ENCODE measurements at places on chromosomes 6 and 20.

GRCh38 chr6:87341899-87342298 is 2.7 kb upstream of the C6orf163 start:
- DNase-seq: no peak

DNA sequence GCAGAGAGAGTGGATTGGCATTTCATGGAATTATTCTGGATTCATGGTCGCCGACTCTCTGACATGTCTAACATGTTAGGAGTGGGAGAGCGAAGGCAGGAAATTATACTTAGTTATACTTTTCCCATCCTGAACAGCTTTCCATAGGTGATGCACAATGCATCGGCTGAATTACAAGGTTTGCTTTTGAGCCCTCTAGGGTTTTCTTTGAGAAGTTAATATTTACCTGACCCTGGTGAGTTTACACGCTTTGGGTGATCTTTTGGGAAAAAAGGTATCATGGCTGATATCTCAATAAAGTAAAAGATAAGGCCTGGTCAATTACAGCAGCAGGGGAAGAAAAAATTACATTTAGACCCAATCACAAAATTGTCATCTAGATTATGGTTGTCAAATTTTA is 14.0 kb upstream of the NKX2-2 start:
- DNase-seq: no peak

DNA sequence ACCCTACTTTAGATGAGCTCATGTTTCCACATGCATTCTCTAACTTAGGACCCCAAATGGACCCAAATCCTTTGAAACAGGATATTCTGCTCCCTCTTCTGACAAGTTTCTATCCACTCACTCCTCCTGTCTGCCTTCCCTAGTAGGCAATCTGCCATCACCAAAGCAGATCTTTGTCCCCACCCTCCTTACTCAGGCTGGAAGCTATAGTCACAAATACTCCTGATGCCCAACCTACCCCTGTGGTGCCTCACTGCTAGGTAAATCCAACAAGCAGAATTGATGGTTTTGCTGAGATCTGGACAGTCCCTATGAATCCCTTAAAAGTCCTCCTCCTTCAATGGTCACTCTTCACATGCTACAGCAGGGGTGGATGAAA is 21.7 kb downstream of the ELOVL5 start:
- no peak for DNase-seq

GRCh38 chr20:57879779-57880570 is 170.2 kb upstream of the PMEPA1 start:
- DNase-seq: no peak

DNA sequence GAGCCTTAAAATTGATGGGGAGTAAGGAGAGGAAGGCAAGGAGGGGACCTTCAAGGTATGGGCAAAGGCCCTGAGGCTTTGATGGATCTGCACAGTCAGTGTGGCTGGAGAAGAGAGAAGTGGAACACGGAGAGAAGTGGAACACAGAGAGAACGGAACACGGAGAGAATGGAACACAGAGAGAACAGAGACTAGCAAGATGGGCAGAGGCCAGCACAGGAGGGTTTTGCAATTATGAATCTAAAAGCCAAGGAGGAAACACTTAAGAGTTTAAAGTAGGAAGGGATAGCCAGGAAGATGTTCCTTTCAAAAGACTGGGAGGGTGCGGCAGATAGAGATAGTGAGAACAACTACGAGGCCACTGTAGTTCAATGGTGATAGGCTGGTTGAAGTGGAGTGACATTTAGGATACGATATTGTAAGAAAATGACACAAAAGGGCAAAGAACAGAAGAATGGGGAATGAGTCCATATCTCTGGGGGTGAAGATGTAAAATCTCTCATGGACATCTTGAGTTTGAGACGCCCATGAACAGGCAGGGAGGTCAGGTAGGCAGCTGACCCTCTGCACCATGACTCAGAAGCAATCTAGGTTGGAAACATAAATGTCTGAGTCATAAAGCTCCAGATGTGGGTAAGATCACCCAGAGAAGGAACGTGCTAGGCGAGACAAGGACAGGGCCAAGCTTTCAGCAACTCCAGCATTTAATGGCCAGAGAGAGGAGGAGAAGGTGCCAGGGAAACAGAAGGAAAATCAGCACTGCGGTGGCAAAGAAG is 25.4 kb downstream of the ZMYND8 start:
- DNase-seq: no peak

DNA sequence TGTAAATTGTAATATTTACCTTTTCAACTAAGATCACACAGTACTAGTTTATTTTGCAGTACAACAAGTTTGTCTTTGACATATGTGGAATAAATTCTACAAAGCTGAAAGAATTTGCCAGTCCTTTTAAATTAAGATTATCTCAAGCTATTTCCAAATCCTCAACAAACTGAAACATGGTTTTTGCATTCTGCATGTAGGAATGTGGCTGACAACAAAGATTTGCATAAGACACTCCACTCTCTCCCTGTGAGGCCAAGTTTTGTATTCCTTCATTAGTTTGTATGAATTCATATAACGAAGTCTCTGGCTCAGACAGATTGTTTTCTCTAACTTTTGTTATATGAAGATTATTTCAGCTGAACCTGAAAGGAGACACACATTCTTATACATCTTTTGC is 124.1 kb upstream of the THEMIS start:
- DNase-seq: no peak

- DNase-seq: no peak
Observed at GRCh38 chr6:26336355-26337198, 28.4 kb upstream of the BTN3A2 start.

DNA sequence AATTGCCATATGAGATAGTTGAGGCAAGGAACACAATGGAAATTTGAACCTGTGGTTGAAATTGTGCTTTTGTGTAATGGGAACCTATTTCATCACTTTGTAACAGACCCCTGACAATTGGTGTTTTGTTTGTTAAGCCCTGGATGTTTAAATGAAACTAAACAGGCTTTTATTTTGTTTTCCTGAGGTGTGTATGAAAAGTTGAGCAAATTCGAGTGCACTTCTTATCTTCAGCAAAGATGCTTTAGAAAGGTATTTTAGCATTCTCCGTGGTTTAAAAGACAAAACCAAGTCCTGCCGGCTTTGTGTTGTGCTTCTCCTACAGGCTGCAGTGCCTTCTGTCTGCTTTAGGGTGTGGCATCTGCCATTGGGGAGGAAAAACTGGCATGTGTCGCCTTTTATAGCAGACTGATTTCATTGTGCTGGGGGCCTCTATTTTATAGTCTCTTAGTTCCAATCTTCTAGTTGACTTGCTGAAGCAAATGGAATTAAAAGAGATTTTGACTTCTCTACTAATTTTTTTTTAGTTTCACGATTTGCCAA is 2.2 kb upstream of the ARID1B start:
- no peak for DNase-seq

GRCh38 chr6:118494091-118494490 is 54.0 kb upstream of the PLN start:
- DNase-seq: no peak

DNA sequence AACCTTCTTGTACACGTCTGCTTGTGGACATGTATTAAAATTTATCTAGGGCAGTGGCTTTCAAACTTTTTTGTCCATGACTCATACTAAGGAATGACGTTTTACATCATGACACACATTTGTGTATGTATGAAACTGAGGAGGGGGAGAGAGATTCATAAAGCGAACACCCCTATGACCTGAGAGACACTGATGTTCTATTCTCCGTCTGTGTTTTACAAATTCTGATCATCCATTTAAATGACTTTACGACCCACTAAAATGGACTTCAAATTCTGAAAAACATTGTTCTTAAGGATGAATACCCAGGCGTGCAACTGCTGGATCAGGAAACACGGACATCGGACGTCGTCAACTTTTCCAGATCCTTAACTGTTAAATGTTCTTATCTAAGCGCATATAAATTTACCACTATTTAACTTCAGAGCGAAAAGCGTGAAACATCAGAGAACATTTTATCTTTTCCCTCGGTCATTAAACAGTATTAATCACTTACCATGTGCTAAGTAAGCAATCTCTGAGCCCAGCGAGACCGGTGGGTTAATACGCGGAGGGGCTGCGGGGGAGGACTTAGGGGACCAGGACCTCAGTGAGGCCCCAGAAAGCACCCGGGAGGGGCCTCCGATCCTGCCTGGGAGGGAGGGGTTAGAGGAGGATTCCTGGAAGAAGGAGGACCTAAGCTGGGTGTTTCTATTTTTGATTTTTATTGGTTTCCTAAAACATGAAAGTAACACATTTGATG is 1.2 kb downstream of the PLAGL1 start:
- no peak for DNase-seq

All from CD4-positive, CD25-positive, alpha-beta regulatory T cell (primary cell).